NCI-H510A (cell line): ENCODE measurements at places on chromosomes 3 and 15.

GRCh38 chr15:61480295-61480694, 251.2 kb upstream of the RORA start:
- no peak for DNase-seq

DNA sequence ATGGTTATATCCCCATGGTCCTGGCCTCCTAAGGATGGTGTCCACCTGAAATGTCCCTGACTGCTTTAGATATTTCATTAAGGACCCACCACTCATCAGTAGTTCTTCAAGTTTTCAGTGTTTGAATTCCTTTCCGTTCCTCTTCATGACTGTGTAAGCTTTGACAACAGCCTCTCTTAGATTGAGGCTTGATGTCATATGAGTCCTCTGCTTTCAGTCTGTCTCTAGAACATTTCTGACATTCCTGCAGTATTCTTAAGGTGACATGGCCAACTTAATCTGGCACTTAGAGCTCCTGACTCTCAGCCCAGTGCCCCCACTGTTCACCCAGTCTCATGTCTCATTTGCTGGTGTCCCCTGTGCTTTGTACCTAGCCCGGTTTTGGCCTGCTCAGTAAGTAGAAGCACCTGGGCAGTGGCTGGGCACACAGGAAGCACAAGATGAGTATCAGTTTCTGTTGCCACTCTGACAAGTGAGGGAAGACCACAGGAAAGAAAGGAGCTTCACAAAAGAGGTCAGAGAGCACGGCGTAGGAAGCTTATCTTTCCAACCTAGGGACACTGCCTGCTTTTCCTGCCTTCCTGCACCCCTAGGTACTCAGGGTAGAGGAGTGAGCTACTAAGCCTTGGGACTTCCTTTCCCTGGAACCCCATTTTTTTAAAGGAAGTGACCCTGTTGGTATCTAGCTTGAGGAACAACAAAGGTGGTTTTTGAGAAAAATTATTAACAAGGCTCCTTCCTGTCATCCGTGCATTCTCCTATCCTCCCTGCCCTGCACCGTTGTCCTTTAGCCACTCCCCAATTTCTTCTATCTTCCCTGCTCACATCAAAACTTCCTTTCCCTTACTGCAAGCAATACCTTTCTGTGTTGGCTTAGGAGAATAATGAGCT, 103.1 kb downstream of the KLHL25 start:
- no peak for DNase-seq

DNA sequence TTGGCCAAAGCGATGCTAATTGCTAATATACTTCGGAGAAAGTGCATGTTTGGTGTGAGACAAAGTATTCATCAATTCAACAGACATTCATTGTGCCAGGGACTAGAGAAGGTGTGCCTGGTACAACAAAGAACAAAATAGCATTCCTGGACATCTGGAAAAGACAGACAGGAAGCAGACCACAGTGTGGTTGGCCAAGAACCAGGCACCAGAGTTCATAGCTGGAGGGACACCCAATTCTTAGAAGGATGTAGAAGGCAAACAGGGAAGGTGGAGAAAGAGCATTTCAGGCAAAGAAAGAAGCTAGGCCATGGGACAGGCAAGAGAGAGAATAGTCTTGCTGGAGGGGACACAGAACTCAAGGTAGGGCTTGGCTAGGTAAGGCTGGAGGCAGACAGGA, 105.8 kb upstream of the ETV5 start:
- DNase-seq: no peak

GRCh38 chr3:25686766-25687165, 22.1 kb upstream of the TOP2B start:
- DNase-seq: no peak

GRCh38 chr3:81632659-81633058, 128.8 kb downstream of the GBE1 start:
- DNase-seq: no peak

DNA sequence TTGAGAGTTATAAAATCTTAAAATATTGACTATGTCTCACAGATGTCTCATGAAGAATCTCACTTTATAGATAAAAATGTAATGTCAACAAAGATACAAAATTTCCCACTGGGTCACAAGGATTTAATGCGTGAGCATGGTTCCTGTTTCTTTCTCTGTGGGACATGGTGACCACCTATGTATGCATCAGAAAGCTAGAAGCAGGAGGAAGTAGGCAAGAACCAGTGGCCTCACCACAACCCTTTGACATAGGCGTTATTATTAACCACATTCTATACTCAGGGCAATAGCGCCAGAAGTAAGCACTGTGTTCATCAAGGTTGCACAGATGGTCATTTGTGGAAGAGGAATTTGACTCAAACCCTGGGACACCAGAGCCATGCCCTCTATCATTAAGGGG, 11.7 kb upstream of the ADAMTS17 start:
- DNase-seq: no peak

DNA sequence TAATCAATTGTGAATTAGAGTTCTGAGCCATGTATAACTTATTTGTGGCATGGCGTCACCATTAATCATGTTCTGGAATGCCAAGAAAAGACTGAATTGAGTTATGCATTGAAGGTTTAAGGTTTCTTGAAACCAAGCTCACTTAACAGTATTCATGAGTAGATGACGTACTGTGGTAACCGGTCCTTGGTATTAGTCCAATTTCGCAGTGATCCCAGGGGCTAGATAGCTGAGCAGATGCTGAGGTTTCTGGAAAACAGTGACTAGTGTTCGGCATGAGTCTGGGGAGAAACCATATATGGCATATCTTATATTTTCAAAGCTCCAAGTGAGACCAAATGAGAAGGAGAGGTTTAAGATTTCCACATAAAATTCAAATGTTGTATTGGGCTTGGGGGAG, 218.3 kb upstream of the LYSMD4 start:
- no peak for DNase-seq

- DNase-seq: peak; percentile 56
These were observed 20.0 kb upstream of the PRR23E start for GRCh38 chr3:127172781-127173515.
